Effector CD8-positive, alpha-beta T cell (primary cell): ENCODE measurements at places on chromosomes 7 and 10.

- no peak for DNase-seq
Observed at GRCh38 chr10:89515031-89515841, 20.2 kb downstream of the SLC16A12 start.

DNA sequence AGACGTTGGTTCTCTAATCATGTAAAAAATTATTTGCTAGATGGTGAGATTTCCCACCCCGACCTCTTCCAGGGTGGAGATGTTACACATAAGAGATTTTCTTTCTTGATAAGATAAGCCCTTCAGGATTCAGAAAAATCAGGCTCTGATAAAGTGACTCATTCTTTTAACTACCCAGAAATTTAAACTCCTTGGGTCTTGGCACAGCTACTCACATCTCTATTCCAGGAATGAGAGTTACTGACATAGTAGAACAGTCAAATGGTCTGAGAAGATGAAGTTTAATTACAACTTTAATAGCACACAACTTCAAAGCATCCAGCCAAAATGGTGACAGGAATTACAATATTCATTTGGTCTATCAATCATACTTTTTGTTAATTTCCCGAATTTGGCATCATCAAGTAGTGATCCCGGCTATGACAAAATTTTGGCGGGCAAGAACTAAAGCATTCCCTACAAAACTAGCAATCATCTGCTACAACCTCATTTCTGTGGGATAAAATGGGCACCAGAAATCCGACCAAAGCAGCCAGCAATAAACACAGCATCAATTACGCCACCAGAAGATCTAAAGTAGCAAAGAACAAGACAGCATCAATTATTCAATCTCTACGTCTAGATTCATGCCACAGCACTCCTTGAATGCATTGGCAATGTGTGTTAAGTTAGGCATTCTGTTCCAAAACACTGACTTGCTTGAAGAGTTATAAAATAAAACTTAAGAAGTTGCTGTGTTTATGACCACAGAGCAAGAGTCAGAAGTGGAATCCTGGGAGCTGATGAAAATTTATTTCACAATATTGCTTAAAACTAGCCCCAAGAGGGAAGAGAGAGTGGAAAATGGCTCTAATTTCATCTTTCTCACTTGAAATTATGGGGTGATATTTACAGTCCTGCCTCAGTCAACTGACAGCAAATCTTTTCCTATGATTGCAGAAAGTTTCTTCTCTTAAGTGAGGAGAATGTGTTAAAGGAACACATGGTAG is 565.7 kb upstream of the ANKRD30A start:
- DNase-seq = no peak

- no peak for DNase-seq
Observed at GRCh38 chr7:595621-596010, 76.0 kb upstream of the PDGFA start.

GRCh38 chr10:130485958-130486895 is 350.0 kb downstream of the GLRX3 start:
- DNase-seq = no peak

- DNase-seq = no peak
Observed at GRCh38 chr10:75245354-75246250, 9.8 kb upstream of the COMTD1 start.

DNA sequence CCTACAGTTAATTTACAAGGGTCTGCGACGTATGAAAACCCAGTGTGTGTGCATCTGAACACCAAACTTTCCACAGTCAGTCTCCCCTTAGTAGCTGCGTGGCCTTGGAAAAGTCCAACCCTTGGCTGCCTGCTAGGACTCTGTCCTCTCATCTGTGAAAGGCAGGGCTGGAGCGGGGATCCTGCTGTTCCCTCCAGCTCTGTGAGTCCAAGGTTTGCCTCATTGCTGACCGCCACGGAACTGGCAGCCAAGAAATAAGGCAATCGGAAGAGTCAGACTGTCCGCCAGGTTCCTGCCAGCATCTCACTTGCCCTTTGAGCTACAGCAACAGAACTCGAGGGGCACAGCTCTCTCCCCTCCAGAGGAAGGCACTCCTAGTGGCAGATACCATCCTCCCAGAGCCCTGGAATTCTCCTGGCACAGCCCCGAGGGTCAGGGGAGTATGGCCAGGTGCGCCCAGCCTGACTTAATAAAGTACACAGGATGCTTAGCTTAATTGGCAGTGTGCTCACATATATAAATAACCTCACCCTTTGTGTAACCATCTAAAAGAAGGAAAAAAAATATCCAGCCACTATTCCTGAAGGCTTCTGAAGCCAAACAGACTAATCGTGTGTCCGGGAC is 530.1 kb upstream of the FOXK1 start:
- DNase-seq = no peak

DNA sequence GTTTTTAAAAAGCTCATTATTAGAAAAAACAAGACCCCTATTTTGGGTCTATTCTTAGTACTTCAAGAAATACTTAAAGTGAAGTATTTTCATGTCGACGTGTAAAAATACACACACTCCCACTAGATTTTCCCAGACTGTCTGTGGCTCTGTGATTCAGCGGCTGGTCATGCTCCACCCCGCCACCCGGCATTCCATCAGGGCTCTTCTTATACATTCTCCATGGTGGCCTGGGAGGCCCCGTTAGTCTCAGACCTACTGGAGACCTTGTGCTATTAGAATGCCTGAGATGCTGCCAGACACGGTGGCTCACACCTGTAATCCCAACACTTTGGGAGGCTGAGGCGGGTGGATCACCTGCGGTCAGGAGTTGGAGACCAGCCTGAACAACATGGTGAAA is 13.1 kb downstream of the TECPR1 start:
- DNase-seq = no peak

GRCh38 chr10:110530131-110530831 is 32.6 kb downstream of the DUSP5 start:
- DNase-seq = no peak
